Occipital lobe (tissue), 3 donors: ENCODE measurements at places on chromosomes 4 and X. TPM values are rescaled to one million over a fixed set of nuclear protein-coding genes. Genes with fewer than 3 reads are reported as not detected.

GRCh38 chr4:38682336-38682735, 18.3 kb downstream of the KLF3 start:
- no peak for DNase-seq

DNA sequence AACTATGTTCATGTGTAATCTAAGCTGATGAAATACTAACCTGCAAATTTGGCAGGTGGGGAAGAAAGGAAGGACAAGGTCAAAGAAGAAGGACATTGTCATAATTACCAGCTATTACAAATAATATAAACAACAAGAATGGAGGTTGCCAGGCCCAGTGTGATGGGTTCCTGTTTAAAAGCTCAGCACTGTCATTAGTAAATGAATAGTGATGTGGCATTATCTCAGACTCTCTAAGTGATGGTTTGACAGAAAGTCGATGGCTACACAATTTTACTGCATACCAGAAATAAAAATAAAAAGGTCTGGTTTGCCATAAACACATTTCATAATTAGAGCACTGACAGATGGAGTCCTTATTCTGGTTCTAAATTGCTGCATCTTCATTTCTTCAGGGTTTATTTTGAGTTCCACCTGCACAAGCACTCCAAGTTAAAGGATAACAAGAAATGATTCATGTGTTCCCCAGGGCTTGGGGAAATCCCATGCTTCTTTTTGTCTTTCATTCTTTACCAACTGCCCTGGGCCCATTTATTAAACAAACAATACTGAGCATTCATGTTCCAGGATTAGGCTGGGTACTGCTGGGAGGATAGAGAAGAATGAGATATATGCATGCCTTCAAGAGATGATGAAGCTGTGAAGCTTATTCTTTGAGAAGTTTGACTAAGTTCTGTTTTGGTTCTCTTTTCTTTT, 367.8 kb upstream of the RASGEF1B start:
- DNase-seq = no peak

The GJB1 gene
- total RNA-seq = not detected

The MAGEA10 gene
- not detected for total RNA-seq

- no peak for DNase-seq
Observed at GRCh38 chr4:142671516-142671915, 174.6 kb downstream of the INPP4B start.

- no peak for DNase-seq
Observed at GRCh38 chrX:63967551-63967950, 182.5 kb upstream of the ARHGEF9 start.

DNA sequence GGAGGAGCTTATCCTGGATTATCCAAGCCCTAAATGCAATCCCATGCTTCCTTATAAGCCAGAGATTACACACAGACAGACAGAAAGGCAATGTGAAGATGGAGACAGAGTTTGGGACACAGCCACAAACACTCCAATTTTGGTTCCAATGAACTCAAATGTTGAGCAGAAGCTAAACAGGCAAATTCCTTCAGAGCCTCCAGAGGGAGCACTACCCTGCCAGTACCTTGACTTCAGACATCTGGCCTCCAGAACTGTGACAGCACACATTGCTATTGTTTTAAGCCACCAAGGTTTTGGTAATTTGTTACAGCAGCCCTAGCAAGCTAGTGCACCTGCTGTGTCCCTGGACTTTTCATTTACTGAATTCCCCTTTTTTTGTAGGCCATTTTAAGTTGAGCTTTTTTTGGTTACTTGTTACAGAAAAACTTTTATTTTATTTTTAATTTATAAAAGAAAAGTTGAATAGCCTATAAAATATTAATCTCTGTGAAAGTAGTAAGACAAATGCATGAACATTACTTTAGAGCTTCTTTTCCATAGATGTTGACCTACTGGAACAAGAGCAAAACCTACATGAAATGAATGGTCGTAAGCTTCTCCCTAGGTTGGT, 33.4 kb upstream of the SRD5A3 start:
- no peak for DNase-seq

DNA sequence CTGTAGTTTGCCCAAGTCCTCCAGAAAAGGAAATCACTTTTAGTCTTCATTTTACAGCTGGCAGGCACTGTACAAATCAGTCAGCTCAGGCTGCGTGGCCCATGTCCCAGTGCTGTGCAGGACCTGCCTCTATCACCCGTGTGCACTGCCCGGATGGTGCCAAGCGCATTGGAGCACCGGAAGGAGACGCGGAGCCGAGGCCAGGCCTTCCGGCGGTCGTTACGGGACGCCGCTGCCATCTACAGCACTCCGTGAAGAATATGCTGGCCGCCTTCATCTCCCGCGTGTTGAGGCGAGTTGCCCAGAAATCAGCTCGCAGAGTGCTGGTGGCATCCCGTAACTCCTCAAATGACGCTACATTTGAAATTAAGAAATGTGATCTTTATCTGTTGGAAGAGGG, at the start of gene PDHA2:
Gene PDHA2, plus strand, starts transcription at position 203 of the 400 bp plus-strand sequence. Its CDS starts 58 bp downstream, at position 261.
- no peak for DNase-seq

The CLGN gene
- total RNA-seq = 3.4 TPM

The LUZP4 gene
- total RNA-seq = not detected

The DCAF4L1 gene
- total RNA-seq = under 0.01 TPM

GRCh38 chrX:134745636-134746409, 87.6 kb upstream of the PLAC1 start:
- DNase-seq = no peak

The GPC3 gene
- 5.3 TPM for total RNA-seq

The RPL34 gene
- 1,436 TPM for total RNA-seq

DNA sequence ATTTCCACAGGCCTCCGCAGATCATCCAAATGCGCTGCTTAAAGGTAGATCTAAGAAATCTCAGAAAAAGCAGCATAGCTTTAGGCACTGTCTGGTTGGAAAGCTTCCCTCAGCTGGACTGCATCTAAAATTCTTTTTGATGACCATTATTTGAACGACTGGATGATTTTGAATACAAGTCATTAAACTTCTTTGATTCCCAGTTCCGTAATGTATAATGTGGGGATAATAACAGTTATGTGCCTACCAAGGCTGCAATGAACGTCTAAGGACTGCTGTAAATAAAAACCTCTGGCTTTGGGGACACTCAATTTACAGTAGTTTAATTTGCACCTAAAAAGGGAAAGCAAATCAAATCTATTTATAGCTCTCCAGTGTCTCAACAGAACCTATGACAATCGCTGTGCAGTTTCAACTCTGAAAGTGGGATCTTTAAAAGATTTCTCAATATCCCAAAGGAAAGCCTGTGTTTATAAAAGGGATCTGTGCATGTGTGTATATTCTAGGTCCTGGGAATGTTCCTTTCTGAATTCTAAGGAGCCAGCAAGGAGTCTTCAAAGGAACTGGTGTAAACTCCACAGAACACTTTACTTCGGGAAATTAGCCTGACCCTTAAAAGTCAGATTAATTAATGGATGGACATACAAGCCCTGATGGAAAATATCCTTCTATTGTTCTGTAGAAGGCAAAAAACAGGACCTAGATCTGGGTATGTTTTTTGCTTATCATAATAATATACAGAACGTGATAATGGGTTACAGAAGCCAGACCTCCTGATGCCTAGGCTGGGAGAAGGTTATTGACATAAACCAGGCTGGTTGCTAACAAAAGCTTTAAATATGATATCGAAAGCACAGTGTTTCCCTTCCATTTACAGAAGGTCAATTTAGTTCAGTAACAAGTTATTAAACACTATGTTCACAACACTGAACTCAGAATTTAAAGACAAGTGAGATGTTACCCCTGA, 53.4 kb downstream of the AFAP1 start:
- DNase-seq = no peak

DNA sequence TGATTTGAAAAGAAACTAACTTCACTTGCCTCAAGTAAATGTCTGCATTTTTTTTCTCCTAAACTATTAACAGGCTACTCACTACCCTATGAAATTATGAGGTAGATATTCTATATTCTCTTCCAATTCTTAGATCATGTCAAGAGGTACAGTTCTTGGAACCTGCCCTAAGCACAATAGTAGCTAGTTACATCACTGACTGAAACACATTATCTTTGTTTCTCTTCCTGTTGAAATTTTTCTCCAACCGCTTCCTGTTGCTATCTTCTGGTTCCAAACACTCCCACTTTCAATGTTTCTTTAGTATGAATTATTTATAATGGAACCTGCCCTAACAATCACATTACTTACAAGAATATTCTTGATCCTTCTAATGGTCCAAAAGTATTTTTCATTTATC, 5.0 kb upstream of the BANK1 start:
- DNase-seq = no peak

- peak; percentile 53 for DNase-seq
Observed at GRCh38 chr4:76950956-76951671, 1.6 kb downstream of the SEPTIN11 start.

DNA sequence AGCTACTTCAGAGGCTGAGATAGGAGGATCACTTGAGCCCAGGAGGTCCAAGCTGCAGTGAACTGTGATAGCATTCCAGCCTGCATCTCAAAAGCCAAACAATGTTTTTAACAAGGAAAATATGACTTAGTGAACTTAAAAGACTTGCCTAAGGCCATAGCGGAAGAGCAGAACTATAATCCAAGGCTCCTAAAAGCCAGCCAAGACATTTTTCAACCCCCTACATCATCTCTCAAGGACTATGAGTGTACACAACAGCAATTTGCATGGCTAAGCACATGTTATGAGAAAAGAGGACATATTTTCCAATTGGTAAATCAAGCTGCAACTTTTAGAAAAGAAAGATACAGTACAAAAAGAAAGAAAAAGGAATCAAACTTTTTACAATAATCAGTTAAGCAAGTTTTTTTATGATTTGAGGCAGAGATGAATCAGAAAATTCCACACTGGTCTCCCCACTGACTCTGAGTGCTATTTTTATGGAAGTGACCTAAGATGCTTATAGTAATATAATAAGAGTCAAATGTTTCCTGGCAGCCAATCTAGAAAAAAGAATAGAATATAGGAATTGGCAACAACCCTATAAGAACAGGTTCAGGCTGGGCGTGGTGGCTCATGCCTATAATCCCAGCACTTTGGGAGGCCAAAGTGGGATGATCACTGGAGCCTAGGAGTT, 9.8 kb upstream of the ACOT9 start:
- DNase-seq = no peak

The JADE3 gene
- total RNA-seq = 10.5 TPM

DNA sequence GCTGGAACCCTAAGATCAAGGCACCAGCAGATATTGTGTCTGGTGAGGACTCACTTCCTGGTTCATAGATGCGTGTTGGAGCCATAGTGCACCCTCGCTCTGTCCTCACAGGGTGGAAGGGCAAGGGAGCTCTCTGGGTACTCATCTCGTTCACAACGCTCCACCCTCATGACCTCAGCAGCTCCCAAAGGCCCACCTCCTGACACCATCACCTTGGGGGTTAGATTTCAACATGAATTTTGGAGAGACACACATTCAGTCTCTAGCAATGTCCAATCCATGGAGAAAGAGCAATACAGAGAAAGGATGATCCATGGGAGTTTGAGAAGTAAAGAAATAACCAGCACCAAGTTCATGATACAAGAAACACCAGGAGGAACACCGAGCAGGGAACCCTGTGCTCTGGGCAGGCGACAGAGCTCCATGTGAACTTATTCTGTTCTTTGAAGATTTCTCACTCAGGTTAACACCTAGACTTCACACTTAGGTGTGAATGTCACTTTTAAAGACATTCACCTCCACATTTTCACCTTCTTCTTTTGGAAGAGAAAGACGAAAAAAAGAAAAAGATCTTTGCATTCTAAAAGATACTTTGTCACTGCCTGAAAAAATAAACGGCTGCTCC, 171.8 kb upstream of the FAM9B start:
- no peak for DNase-seq

The GLRA3 gene
- total RNA-seq = 5.0 TPM

The SMARCA5 gene
- 58.8 TPM for total RNA-seq

GRCh38 chr4:68654946-68655721, 15.3 kb downstream of the UGT2B15 start:
- DNase-seq = no peak

The HMX1 gene
- 0.16 TPM for total RNA-seq

GRCh38 chr4:90536408-90536807, 409.2 kb downstream of the CCSER1 start:
- DNase-seq = no peak

The AASDH gene
- 41.8 TPM for total RNA-seq

DNA sequence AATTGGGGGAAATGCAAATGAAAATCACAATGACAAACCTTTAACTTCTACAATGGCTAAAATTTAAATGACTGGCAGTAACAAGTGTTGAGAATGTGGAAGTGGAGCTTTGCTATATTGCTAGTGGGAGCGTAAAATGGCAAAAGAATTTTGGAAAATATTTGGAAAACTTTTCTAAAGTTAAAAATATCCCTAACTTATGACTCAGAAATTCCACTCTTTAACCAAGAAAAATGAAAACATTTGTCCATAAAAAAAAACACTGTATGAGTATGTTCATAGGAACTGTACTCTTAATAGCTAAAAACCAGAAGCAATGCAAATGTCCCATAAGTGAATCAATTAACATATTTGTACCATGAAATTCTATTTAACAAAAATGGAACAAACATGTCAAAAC, 3.6 kb downstream of the TBCK start:
- no peak for DNase-seq

DNA sequence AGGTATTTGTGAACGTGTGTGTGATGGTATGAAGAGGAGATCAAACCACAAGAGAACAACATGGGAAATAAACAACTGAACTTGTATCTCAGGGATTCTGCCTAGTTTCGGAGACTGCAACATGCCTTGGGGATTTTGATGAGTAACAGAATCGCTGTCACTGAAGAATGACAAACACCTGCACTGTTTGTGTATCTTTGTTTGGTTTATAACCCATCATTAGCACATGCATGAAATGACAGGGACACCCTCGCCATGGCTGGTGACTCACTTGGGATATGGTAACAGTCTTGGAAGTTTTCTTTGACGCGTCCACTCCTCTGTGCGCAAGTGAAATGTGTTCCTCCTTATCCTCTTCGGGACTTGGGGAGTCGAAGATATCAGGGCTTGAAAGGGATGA, 30.3 kb upstream of the MAP3K15 start:
- DNase-seq = no peak

GRCh38 chr4:921830-922331, 10.2 kb downstream of the GAK start:
- no peak for DNase-seq

DNA sequence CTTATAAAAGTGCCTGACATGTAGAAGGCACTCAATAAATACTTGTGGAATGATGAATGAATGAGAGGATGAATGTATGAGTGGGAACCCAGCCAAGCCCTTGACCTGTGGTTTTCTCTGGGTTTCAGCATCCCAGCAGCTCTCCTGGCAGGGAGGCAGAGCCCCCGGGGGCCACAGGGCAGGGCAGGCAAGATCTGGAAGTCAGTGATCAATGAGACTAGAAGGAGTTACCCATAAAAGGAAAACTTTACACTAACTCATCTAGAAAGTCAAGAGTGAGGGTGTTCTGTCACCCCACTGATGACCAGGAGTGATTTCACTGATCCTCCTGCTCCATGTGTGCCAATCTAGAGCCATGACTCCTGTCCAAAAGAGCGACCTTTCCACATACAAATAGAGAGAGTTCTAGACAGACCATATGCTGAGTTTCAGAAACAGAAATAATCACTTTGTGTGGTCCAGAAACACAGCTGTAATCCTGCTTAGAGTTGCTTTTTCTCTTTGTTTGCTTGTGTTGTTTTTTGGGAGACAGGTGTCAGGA, 37.4 kb downstream of the MGARP start:
- no peak for DNase-seq
